ENCODE measurements at places on chromosomes 11 and 22.

DNA sequence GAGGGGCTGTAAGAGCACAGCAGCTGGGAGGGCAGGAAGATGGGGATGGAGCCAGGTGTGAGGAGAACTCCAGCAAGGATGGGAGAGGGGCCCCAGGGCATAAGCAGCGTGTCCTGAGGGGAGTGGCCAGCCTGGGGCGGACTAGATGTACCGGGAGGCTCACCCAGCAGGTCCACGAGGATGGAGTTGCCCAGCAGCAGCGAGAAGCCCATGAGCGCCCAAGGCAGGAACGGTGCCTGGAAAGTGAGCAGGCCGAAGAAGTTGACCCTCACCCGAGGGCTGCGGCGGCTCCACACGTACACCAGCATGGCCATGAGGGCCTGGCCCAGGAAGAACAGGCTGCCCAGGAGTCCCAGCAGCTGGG, 1.3 kb downstream of the DERL3 start:
- DNase-seq = no peak

GRCh38 chr11:29008481-29008880, 900.3 kb downstream of the METTL15 start:
- DNase-seq = no peak

GRCh38 chr11:59728154-59728553, 14.5 kb upstream of the OR10V1 start:
- no peak for DNase-seq

DNA sequence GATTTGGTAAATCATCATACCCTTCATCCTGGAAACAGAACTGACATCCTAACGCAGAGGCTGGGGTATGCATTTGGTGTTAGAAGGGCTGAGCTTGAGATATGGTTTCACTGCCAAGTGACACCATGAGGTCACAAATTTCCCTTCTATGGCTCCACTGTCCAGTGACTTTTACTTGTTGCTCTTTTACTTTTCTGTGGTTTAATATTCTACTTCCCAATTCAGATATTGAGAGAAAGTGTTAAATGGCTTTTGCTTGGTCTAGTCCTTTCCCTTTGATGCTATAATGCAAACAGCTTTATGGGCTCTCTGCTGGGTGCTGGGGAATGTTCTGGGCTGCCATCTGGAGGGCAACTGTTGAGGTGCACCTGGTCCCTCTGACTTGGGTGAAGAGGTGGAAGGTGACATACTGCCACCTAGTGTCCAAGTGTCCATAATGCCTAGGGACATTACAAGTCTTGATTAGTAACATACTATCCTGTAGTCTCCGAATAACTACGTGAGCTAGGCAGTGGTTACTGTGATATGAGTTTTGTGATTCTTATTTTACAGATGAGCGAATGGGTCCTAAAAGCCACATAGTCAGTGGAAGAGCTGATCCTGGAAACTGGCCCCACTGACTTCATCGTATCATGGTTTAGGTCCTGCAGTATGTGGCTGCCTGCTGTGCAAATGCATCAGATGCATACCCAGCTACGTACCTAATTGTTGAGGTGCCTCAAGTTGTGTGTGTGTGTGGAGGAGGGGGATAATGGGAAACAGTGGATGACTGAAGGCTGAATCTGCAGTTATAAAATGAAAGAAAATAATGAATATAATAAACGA, 149.1 kb upstream of the RAG2 start:
- DNase-seq = peak; percentile 45

DNA sequence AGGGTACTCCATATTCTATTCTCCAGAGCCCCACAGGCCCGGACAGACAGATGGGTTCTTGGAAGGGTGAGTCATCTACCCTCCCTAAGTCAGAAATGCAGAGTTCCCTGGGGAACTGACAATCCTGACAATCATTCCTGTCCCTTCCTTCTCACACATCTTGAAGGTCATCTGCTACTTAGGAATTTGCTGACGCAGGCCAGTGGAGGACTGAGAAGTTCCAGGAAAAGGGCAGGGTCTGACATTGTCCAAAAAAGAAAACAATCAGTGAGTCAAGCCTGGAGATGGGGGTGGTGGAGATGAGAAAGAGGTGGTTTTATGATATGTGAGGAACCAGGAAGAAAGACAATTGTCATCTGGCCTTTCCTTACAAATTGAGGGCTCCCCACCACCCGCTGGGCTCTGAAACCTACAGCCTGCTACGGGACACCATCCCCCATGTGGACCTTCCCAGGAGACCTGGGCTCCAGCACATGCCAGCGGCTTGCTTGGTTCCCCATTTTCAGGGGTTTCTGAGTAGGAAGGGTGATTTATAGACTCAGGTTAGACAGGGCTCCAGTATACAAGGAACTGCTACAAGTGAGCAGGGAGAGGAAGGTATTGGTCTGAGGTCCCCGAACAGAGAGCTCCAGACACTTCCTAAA, 12.9 kb downstream of the CD59 start:
- DNase-seq = no peak

DNA sequence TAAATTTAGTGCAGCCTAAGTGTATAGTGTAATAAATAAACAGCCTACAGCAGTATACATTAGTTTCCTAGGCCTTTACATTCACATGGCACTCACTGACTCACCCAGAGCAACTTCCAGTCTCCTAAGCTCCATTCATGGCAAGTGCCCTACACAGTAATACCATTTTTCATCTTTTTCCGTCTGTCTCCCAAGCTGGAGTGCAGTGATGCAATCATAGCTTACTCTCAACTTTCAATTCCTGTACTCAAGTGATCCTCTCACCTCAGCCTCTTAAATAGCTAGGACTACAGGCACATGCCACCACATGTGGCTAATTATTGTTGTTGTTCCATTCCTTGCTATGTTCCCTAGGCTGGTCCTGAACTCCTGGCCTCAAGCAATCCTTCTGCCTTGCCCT, 54.4 kb downstream of the FCHSD2 start:
- DNase-seq = no peak

DNA sequence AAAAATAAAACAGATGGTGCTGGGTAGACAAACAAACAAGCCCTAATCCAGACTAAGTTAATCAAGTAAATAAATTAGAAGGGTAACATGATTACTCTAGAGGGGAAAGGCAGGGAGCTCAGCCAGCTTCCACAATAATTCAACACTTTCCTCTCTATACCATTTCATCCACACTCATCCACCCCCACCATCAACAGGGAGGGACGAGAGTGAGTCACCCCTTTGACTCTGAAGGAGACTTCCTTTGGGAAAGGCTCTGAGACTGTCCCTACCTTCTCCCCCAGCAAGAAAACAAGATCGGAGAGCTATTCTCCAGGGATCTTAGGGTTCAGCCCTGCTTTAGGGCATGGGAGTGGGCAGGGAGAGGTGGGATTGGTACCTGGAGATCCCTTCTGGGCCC, 33.1 kb downstream of the TRIM66 start:
- no peak for DNase-seq

DNA sequence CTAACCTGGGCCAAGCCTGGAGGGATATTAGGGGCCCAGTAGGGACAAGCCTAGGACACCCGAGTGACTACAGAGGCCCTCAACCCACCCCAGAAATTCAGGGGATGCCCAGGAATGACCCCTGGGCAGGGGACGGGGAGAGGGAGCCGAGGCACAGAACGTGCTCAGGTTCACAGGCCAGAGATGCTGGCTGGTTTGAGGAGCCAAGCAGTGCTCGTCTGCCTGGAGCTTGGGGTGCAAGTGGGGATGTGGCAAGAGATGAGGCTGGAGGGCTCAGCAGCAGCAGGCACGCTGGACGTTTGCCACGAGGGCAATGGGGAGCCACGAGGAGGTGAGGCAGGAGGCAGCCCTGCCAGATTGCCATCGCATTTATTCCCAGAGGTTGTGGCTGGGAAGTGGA, 34.0 kb upstream of the EMID1 start:
- no peak for DNase-seq

DNA sequence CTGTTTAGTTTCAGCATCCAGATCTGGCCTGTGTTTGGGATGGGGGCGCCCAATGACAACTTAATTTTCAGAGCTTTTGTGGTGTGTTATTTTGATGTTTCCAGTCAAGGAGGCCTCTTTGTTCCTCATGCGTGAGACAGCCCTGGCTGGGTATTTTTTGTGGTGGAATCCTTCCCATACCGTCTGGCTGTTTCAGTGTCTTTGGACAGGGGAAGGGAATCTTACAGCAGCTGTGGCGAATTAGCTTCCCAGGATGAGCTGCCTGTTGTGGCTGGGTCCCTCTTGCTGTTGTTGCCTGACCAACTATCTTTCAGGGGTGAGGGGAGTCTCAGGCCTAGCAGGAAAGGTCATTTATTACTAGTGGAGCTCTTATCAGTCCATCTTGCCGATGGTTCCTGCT, 138.8 kb downstream of the ARHGAP20 start:
- DNase-seq = no peak

DNA sequence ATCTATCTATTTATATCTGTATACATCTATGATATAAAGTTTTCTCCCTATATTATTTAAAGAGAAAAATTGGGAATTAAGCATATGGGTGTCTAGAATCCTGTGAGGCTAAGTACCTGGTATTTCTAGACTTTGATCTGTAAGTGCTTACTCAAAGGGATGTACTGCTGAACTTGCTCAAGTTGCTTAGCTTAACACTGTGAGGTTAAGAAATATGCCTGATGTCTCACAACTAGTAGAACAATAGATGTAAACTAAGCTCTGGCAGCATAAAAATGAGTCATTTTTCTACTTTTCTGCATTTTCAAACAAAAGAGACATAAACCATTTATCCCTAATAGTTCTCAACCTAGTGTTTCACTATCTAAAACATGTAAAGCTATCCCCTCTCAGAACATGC, 744.4 kb upstream of the ANO3 start:
- DNase-seq = no peak

DNA sequence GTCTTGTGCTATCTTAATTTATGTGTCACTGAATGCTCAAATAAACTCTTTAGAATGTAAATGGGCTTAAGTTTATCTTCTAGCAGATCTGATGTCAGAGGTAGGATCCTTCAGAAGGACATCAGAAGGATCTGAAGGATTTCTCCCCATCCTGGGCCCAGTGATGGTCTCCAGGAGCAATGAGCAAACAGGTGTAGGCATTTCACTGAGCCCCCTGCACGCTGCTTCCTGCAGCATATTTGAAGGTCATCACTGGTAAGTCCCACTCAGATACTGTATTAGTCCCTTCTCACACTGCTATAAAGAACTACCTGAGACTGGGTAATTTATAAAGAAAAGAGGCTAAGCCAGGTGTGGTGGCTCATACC, 4.5 kb downstream of the GSTP1 start:
- no peak for DNase-seq

- no peak for DNase-seq
Observed at GRCh38 chr11:68354148-68354872, 41.9 kb downstream of the LRP5 start.

GRCh38 chr11:59413646-59414045, 12.6 kb downstream of the OR5A2 start:
- no peak for DNase-seq

DNA sequence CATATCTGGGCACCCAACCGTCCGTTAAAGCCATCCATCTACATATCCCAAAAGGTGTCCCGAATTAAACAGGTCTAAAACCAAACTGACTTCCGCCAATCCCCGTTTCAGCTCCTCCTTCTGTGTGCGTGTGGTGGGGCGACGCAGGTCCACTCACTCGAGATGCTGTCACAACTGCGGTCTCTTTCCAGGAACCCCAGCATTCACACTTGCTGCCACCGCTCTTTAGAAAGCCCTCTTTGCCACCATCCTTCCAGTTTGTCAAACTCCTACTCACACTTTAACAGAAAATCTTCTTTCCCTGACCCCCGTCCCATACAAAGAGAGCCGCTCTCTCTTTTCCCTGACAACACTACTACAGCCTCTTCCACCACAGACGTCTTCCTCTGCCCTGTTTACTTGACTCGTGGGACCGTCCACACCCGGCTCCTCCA, 467 bp downstream of the ESS2 start:
- DNase-seq = no peak

- DNase-seq = no peak
Observed at GRCh38 chr22:23236026-23236425, 55.7 kb downstream of the BCR start.

GRCh38 chr11:74297484-74297883, 14.0 kb downstream of the P4HA3 start:
- DNase-seq = no peak

- DNase-seq = no peak
Observed at GRCh38 chr11:66335531-66336233, 552 bp downstream of the RIN1 start.

- no peak for DNase-seq
Observed at GRCh38 chr22:40819599-40820140, 524 bp upstream of the SLC25A17 start.

DNA sequence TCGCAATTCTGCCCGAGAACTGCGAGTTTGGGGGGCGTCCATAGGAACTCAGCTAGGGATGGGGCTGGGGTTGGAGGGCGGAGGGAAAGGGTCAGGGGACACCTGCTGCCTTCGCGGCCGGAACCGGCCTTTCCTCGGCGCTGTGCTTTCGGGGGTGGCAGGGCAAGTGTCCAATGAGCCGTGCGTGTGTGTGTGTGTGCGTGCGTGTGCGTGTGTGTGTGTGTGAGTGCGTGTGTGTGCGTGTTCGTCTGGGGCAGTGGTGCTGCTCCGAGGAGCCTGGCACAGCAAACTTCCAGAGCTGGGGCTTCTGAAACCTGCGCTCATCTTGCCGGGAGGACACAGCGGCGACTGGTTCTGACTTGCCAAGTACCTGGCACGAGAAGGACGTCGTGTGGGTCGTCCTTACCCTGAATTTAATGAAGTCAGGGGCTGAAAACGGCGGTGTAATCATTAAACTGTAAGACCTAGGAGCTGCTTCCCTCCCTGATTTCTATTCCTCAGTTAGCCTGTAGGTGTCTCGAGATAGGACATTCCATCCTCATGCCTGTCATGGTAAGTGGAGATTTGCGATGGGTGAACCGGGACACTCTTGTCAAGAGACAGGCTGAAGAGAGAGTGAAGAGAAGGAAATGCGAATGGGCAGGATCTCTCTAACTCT, 27.0 kb upstream of the AMOTL1 start:
- DNase-seq = no peak

GRCh38 chr11:69200331-69201065, 44.8 kb downstream of the SMIM38 start:
- DNase-seq = no peak

DNA sequence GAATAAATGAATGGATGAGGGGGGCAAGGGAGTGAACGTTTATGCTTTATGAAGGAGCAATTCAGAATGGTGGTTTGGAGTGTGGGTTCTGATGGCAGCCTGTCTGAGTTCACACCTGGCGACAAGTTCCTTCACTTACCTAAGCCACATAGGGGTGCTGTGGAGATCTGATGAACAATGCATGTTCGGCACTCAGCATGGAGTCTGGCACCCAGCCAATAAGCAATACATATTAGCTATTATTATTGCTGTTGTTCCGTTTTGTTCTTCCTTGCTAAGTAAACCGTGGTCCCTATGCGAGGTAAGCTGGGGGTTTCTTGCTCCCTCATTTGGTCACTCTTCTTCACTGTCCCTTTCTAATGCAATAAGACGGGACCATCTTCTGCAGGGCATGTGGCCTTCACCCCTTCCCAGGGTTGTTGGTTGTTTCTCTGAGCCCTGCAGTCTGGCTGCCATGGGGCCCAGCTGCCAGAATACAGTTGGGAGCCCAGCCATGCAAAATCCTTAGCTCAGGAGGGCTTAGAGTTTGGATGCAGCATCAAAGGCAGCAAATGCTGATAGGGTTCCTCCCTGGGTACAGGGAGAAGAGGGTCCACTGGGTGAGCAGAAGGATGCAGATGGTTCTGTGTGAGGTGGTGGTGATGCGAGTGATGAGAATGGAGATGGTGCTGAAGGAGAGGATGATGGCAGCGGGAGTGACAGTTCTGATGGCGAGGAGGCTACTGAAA, 6.4 kb upstream of the PKNOX2 start:
- DNase-seq = no peak

GRCh38 chr22:30344447-30345200, 12.1 kb downstream of the SF3A1 start:
- no peak for DNase-seq

All from activated CD8-positive, alpha-beta memory T cell treated with anti-CD3 and anti-CD28 coated beads for 1 hour (primary cell).